Type B pancreatic cell (in vitro differentiated cells): ENCODE measurements at places on chromosomes 13 and 19. TPM values are rescaled to one million over a fixed set of nuclear protein-coding genes. Genes with fewer than 3 reads are reported as not detected.

GRCh38 chr19:13100031-13100588 lies 2.5 kb downstream of the LYL1 start:
- DNase-seq = no peak

DNA sequence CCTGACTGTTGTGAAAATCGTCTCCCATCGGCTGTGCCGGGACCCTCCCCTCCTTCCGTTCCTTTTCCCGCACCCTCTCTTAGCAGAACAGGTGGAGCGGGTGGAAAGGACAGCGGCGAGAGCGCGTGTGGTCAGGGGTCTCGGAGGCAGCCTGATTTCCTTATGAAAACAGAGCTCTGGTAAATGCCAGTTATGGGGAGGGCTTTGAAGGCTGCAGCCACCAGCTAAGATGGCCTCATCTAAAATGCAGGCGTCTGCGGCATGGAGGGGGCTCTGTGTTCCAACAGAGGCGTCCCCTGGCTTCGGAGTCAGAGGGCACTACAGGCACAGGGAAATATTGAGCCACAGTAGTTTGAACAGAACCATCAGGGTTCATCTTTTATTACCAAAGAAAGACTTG lies 93.8 kb upstream of the SOX1 start:
- no peak for DNase-seq

DNA sequence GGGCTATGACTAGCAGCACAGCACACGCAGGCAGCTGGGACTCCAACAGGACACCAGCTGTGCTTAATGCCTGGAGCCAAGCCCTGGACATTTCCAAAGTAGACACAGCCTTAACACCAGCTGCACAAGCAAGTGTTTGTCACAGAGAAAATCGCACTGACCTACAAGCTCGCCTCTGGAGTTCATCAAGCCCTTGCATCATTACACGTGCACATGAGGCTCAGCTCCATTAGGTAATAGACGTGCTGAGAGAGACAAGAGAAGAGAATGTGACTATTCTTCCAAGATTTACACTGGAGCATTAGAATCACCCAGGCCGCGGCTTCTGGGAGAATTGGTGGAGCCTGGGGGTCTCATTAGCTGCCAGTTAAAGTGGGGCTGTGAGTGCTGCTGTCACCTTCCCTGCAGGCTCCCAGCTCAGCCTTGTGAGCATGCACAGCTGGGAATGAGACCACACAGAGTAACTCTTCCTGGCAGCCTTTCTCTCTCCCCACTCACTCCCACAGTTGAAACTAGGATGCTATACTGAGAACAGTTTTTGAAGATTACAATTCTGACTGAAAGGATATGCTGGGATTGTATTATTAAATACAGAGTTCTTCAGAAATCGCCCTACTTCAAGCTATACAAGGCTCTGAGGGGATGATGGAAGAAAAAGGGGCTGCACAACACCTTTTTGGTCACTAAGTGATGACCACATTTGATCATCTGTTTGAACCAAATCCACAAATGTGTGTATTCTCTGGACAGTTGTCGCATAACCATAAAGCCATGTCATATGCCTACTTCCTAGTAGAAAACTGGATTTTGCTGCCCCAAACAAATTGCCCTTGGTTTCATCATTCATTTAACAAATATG lies 10.5 kb downstream of the STOML3 start:
- DNase-seq = no peak

GRCh38 chr19:5358173-5358800 lies 17.7 kb upstream of the PTPRS start:
- DNase-seq = no peak

DNA sequence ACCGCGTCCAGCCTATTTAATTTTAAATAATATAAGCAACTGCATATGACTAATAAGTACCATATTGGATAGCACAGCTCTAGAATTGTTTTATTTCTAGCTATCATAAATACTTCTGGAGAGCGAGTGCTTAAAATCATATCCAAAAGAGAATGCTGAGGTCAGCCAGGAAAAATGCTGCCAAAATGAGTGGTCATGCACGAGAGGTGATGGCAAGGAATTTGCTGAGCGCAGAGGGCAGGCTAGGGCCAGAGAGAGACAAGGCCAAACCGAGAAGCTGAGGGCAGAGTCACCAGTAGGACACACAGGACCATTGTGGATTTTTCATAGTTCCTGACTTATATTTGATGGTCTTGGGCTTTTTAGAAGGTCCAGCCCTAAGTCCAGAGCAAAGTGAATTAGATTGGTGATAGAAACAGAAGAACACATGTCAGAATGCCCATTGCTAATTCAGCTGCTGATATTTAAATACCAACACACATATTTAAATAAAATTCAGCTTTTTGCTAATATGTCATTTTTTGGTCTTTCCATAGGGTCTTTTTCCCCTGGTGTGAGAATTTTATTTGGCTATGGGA lies 33.6 kb upstream of the UBL3 start:
- no peak for DNase-seq

DNA sequence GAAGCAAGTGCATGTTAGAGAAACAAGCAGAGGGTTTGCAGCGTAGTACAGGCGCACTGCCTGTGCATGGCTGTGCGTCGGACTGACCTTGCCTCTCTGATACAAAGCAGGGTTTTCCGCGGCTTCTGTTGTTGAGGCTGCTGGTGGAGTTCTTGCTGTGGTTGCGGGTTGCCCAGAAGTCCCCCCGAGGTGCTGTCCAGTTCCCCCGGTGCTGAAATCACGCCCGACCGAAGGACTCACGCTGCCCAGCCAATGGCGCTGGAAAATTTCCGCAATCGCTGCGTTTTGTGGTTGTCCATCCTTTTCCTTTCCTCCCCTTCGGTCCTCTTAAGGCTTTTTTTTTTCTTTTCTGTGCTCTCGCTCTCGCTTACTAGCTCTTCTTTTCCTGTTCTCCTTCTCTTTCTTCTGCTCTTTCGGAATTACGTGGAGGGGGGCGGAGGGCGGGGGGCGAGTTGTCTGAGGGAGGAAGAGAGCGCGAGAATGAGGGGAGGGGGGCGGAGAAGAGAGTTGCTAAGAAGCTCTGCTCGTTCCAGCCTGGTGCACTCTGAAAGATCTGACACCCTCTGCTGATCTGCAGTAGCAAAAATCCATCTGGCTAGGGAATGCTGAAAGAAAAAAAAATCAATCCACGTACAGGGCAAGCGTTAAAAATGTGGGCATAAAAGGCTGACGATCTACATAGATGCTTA lies at the start of gene SLITRK1:
TSS of gene SLITRK1 (minus strand) at position 558 of the 689 bp plus-strand sequence. CDS start 967 bp downstream, outside the sequence.
- peak; percentile 88 for DNase-seq

DNA sequence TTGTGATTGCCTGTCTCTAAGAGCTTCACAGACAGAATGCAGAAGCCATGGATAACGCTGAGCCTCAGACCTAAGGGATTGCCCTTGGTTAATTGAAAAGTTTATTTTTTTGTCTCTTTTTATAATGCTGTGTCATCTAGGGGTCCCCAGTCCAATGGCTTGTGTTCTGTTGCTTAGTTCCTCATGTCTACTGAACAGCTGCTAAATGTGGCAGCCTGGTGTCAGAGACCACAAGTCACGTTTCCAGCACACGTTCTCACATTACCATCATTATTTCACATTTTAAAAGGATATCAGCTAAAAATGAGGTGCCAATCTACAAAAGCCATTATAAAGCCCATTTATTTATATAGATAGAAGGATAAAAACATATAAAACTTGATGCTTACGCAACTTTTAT lies 1362.0 kb downstream of the PCDH9 start:
- no peak for DNase-seq

The NLRP11 gene
- total RNA-seq = not detected in 2 replicates

The CGB2 gene
- total RNA-seq = not detected in 2 replicates

The NAPA gene
- 63.0 and 80.6 TPM in 2 replicates for total RNA-seq

The MAG gene
- total RNA-seq = 2.1 TPM in 1 of 2 replicates, not detected in the other

The ZNF154 gene
- 13.2 and 15.4 TPM in 2 replicates for total RNA-seq

The YJEFN3 gene
- 12.2 and 23.2 TPM in 2 replicates for total RNA-seq

The EDDM13 gene
- not detected in 2 replicates for total RNA-seq
